ENCODE measurements at places on chromosomes 11 and 22. TPM values are rescaled to one million over a fixed set of nuclear protein-coding genes. Genes with fewer than 3 reads are reported as not detected.

DNA sequence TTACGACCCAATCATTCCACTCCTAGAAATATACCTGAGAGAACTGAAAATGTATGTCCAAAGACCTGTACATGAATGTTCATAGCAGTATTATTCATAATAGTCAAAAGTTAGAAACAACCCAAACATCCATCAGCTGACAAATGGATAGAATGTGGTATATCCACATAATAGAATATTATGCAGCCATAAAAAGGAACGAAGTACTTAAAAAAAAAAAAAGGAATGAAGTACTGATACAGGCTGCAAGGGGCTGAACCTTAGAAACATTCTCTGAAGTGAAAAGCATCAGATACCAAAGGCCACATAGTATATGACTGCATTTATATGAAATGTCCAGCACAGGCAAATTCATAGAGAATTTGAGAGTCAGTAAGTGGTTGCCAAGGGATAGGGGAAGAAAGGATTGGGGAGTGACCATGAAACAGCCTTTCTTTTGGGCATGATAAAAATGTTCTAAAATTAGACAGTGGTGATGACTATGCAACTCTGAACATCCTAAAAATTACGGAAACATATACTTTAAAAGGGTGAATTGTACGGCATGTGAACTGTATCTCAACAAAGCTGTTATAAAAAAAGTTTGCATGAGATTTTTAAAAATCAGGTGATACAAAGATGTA is 1.8 kb downstream of the TPST2 start:
- no peak for DNase-seq

The OR10G4 gene
- not detected for total RNA-seq

GRCh38 chr22:30252411-30253204 is 6.0 kb upstream of the LIF start:
- no peak for DNase-seq

- no peak for DNase-seq
These were observed 46.7 kb downstream of the MEI1 start for GRCh38 chr22:41745968-41746367.

DNA sequence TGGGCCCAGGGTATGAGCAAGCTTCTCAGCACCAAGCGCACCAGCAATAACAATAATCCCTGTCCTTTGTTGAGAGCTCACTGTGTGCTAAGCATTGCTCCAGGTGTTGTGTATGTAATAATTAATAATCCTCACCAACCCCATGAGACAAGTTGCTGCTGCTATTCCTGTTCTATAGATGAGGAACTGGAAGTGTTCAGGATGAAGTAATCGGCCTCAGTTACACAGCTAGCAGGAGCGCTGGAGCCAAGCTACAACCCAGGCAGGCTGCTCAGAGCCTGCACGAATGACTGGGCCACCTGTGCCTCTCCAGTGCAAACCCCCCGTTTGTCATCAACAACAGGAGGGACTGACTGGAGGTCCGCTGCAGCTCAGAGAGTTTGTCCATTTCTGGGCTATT is 35.2 kb upstream of the CECR2 start:
- DNase-seq = no peak

DNA sequence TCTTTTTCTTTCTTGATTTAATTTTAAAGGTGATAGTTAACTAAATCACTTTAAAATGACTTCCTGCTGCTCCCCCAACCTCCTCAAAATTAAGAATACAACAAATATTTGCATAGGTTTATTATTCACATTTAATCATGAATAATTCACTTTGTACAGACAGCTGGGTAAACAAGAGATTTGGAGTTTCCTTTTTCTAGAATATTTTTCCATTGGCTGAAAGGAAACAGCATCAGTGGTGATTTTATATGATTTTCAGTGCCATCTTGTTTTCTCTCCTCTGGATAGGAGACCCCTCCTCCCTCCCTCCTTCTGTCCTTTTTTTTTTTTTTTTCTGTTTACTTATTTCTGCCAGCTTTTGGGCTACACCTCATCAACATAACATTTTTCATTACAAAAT is 60.5 kb downstream of the LIF start:
- no peak for DNase-seq

DNA sequence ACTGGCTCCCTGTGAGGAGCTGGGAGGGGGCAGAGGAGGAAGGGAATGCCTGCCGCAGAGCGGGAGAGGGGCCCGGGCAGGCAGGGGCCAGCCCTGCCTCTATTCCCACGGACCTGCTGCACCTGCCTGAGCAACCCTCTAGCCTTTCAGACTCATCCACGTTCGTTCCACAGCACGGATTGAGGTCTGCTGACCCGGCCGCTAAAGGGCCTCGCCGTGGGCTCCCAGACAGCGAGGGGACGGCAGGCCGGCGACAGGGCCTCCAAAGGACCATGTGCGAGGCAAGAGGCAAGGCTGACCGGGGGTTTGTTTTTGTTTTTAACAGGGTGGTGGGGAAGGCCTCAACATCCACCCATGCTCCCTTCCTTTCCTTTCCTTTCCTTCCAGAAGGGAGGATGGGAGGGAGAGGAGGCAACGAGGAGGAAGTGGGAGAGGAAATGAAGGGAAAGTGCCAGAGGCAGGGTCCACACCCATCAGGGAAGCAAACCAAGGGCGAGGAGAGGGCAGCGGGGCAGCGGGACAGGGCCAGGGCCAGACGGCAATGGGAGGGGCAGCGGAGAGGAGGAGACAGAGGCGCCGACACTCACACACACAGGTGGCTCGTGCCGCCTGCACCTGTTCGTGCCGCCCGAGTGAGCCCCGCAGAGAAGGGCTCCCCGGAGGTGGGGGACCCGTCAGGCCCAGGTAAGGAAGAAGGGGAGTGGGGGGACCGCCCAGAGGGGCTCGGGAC is 7.5 kb downstream of the LRFN4 start:
- DNase-seq = no peak

DNA sequence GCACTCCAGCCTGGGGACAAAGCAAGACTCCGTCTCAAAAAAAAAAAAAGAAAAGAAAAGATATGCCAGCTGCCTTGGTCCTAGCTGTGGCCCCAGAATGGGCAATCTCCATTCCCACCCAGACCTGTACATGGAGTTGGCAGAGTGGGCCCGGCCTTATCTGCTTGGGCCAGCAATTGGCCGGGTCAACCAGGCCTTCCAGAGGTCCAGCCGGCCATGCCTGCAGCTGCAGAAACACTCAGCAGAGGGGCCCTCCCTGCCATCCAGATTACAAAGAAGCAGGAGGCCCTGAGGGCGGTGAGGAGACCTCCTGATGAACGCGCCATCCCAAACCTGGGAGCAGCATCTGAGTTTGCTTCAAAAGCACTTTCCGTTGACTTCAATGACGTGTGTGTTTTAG is 26.9 kb upstream of the ARFGAP3 start:
- no peak for DNase-seq

DNA sequence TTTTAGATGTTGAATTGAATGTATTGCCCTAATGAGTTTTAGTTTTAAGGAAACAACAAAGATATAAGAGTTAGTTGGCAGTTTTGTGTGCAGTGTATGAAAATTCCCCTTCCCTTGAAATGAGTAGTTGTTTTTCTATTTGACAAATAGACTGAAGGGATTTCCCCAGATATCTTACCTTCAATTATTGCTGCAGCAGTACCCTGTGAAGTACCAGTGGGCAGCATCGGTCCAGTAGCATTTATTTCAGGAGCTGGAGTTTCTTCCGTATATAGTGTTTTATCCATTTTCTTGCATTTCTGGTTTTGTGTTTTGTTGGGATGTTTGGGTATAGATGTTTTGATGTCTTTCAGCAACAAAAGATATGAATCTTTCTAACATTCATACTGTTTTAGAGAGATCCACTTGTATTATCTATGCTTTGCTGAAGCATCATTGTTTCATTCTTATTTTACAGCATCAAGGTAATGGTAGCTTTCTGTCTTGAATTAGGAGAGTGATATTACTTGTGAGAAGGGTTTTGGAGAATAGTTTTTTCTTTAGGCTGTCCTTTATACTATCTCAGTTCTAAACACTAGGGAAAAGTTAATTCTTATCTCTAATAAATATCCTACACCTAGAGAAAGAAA is 7.4 kb downstream of the KMT2A start:
- no peak for DNase-seq

The IRF7 gene
- 7.6 TPM for total RNA-seq

GRCh38 chr11:65576867-65577755 is 1.3 kb downstream of the EHBP1L1 start:
- DNase-seq = no peak

DNA sequence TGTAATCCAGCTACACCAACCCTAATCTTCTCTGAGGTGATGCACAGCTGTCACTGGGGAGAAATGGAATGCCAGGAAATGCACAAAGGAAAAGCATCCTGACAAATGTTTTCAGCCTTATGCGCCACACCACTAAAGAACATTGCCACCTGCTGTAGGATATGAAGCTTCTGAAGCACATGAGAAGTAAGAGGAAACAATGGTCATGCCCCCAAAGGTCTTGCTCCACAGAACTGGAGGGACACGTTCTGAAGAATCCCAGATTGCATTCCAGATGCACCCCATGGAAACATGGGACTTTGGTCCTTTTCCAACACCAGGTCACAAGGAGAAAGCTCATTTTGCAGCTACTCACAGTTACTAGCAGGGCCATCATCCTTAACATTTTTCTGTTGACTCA is 48.7 kb upstream of the ZBED5 start:
- DNase-seq = no peak

- DNase-seq = no peak
These were observed 377.0 kb downstream of the ETS1 start for GRCh38 chr11:128210148-128210940.

GRCh38 chr11:17381156-17381555 is 7.3 kb downstream of the KCNJ11 start:
- no peak for DNase-seq

GRCh38 chr11:34631737-34632104 is 10.8 kb downstream of the EHF start:
- no peak for DNase-seq

DNA sequence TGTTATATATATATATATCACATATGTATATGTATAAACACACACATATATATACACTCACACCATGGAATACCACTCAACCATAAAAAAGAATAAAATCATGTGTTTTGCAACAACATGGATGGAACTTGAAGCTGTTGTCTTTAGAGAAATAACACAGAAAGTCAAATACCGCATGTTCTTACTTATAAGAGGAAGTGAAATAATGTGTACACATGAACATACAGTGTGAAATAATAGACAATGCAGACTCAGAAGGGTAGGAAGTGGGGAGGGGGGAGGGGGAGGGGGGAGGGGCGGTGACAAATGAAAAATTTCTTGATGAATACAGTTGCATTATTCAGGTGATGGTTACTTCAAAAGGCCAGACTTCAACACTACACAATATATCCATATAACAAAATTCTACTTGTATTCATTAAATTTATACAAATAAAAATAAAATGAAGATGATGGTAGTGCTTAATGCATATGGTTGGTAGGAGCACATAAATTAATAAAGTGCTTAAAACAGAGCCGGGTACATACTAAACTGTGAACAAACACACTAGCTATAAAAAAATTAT is 5.8 kb upstream of the OR5B2 start:
- DNase-seq = no peak

DNA sequence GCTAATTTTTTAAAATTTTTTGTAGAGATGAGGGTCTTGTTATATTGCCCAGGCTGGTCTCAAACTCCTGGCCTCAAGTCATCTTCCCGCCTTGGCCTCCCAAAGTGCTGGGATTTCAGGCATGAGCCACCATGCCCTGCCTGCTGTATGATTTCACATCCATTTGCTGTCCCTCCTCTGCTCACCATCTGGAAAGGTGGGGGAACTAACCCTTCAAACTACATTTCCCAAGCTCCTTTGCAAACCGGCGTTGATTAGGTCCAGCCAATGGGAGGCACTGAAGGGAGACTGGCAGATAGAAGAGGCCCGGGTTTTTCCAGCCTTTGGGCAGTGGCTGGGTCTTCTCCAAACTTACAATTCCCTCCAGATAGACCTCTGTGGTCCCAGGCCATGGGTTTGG is 19.3 kb downstream of the RFPL1 start:
- DNase-seq = peak; percentile 70

The CCDC157 gene
- total RNA-seq = 0.85 TPM

- no peak for DNase-seq
These were observed 63.0 kb upstream of the PITPNB start for GRCh38 chr22:27982106-27982505.

GRCh38 chr11:120254788-120255518 is 15.0 kb downstream of the POU2F3 start:
- no peak for DNase-seq

The ANO9 gene
- 14.5 TPM for total RNA-seq

The GSTT2B gene
- not detected for total RNA-seq

- no peak for DNase-seq
These were observed 70.2 kb downstream of the RTL6 start for GRCh38 chr22:44427611-44428470.

Data from K562 (cell line).